Ecto neural progenitor cell (in vitro differentiated cells): ENCODE measurements at places on chromosomes 2 and 18.

DNA sequence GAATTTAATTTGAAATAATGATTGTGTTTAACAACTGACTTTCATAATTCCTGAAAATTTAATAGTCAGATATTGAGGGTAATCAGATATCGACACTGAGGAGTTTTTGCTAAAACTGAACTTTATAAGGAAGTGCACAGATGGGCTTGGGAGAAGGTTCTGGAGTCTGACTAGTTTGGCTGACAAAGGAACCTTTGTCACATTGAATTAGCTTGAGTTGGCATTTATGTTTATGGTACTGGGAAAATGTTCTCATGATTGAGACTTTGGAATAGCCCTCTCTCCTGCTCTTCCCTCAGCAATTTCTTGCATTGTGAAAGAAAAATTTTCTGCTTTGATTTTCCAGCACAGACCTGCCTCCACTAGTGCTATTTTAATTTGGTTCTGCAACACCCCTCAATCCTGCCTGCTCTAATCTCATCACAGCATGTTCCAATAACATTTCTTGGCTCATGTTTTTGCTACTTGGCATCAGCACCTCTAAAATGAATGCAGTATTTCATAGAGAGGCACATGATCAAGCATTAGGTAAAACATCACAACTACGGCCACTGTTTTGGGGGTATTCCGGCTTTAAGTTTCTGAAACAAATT lies 133.9 kb upstream of the FSHR start:
- no peak for DNase-seq

DNA sequence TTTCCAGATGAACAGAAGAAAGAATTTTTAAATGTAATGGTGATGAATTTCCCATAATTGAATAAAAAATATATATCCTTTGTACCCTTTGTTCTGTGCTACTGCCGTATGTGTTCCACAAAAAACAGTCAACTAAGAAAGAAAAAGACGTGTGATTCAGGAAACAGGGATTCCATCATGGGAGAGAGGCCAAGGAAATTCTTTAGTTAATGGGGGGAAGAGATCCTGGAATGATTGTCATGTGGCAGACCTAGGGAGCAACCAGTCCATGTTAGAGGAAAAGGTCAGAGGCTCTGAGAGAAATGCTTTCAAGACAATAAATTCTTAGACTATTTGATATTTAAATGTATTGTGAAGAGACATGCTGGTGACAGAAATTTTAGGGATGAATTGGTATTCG lies 76.6 kb downstream of the CPO start:
- DNase-seq = no peak

GRCh38 chr2:221283896-221284545 lies 288.1 kb downstream of the EPHA4 start:
- no peak for DNase-seq

- no peak for DNase-seq
Observed at GRCh38 chr2:207385076-207385475, 144.7 kb upstream of the CREB1 start.

DNA sequence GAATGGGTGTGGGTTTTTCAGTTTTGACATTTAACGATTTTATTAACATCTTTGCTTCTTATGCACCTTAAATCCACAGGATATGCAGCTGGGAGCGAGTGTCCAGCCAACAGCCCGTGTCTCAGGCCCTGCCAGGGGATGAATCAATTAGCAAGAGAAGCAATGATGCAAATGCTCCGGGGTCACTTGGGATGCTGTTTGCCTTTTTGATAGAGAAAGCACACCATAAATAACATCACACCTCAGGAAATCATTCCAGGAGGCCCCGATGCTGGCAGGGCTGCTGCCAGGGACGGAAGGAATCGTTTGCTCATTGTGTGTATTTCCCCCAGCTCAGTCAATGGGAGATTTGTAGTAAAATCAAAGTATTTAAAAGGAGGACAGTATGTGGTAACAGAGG lies 394.0 kb upstream of the HNRNPA3 start:
- DNase-seq = no peak

DNA sequence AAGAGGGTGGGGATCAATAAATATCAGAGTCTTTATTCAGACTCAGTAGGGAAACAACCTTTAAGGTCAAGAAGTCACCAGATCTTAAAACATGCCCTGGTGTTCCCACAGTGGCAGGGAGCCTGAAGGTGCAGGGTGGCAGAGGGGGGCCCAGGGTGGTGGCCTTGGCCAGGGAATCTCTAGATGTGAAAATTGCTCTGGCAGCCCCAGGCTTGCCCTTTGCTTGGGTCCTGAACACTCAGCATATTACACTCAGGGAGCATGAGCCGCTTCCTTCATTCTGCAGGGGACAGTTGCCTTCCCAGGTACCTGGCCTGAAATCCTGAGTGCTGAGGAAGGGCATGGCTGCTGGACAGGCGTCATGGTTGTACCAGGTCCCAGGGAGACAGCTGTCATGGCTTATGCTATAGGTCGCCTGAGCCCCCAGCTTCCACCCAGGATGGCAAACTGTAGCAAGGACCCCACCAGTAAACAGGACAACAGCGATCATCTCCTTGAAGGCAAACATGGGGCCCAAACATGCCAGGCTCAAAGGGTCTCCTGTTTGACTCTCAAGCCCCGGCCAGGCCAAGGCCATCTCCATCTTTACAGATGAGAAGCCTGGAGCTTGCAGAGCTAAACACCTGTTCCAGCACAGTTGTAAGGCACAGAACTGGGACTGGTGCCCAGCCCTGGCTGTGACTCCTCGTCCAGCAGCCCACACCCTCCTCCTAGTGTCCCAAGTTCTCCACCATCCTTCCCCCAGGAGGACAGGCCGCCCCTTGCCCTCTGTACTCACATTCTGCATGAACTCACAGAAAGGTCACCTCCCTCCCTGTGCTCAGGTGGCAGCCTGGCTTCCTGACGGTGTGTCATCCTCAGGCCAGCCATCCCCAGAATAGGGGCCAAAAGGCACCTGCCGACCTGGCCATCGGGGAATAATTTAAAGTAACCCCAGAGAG lies 14.6 kb downstream of the ABCG8 start:
- DNase-seq = peak; percentile 32

DNA sequence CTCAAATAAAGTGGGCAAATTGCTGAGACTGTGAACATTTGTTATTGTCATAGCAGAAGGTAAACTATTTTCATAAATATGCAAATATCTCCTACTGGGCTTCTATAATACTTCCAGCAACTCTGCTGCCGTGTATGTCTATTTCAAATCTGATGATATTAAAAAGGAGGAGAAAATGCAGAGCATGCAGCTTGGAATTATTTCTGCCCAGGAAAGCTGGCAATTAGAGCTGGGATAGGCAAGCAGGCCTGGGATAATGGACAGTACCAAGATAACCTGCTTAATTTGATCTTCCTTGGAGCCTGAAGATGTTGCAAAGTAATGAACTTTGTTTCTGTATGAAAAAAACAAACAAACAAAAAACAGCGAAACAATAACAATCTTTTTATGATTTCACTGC lies 72.8 kb downstream of the HNMT start:
- no peak for DNase-seq

- no peak for DNase-seq
Observed at GRCh38 chr18:63181706-63182309, 137.8 kb downstream of the BCL2 start.

- no peak for DNase-seq
Observed at GRCh38 chr2:179332903-179333302, 68.3 kb upstream of the SESTD1 start.

DNA sequence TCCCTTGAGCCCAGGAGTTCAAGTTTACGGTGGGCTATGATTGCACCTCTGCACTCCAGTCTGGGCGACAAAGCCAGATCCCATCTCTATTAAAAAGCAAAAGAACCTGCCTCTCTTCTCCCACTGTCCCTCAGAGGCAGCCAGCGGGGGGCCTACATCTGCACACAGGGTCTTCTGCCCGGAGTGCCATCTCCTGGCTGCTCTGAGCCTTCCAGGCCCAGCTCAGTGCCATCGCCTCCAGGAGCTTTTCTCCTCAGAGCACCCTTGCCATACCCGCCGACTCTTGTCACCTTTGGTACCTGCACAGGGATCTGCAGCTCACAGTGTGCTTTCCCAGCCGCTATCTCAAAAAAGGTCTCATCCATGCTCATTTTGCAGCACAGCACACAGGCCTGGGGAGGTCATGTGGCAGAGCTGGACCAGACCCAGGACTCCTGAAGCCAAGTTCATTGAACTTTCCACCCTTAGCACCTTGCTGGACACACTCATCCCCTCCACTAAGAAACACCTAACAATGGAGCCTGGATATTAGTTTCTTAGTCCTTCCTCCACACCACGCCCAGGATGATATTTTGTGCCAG lies 186.3 kb downstream of the HAUS1 start:
- DNase-seq = no peak

DNA sequence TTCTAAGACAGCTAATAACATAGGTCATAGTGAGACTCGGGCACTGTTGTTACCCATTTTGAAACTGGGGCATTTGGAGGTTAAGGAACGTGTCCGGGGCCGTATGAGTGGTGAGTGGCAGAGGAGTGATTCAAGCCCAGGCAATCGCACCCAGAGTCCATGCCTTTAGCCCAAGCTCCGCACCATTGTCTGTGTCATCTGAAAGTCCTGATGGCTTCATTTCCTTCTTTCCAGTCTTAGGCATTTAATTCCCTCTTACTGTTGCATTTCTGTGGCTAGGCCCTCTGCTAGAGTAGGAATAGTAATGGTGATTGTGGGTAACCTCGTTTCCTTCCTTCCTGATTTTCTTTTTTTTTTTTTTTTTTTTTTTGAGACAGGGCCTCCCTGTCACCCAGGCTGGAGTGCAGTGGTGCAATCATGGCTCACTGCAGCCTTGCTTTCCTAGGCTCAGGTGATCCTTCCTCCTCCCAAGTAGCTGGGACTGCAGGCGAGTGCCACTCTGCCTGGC lies 49.8 kb upstream of the ASB1 start:
- no peak for DNase-seq

- DNase-seq = no peak
Observed at GRCh38 chr2:24886126-24886501, 33.9 kb downstream of the ADCY3 start.

GRCh38 chr2:104818264-104818663 lies 35.7 kb upstream of the POU3F3 start:
- no peak for DNase-seq

GRCh38 chr2:86414996-86415395 lies 26.2 kb upstream of the KDM3A start:
- no peak for DNase-seq

DNA sequence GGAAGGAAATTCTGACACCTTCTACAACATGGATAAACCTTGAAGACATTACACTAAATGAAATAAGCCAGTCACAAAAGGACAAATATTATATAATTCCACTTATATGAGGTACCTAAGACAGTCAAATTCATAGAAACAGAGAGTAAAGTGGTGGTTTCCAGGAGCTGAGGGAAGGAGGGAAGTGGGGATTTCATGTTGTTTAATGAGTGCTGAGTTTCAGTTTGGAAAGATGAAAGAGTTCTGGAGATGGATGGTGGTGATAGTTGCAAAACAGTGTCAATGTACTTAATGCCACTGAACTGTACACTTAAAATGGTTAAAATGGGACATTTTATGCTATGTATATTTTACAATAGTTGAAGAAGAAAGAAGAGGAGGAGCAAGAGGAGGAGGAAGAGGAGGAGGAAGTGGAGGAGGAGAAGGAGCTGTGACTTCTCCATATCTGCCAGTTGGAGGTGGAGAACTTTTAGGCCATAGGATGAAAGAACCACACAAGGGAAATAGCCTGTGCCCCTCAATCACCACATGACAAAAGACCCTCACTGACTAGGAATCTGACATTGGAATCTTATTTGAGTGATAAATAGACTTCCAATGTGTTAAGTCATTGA lies 55.3 kb upstream of the LGALSL start:
- no peak for DNase-seq
